ENCODE measurements at places on chromosomes 2 and 18.

DNA sequence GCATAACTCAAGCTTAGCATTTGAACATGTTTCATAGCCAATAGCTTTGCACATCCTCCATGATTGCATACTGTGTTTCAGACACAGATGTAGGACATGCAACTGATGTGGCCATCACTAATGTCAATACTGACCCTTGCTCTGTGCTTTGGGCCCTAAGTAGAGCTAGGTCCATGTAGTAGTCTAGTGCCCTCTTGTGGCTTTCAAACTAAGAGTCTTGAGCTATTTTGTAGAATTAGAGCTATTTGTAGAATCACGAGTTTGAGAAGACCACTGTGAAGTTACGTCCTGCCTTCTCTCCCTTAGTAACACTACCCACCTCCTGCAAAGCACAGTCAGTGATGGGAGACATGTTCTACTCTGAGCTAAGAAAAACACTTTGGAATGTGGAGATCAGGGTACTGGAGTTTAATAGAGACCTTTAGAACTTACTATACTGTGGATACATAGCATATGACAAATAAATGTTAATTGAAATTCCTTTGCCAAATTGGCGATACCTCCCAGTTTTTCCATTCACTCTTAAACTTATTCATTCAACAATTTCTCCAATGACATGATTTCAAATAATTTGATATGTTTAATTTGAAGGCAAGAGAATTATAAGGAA is 306.5 kb upstream of the TNP1 start:
- DNase-seq, result no peak

GRCh38 chr2:129233751-129234406 is 745.6 kb upstream of the RAB6C start:
- no peak for DNase-seq

DNA sequence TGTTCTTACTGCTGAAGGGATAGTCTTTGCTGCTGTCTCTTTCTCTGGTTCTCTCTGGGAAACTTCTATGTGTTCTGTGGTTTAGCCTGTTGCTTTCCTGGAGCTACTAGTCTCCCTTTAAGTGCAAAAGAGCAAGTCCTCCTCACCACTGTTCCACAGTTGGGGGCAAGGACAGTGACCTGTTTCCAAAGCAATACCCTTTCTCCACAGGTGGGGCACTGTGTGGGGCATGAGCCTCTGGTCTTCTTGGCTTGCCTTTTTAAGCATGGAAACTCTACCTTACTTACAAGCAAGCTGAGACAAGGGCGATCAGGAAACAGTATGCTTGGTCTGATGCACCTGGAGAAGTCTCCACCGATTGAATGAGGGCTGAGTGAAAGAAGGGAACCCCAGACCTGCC is 156.7 kb downstream of the CPS1 start:
- no peak for DNase-seq

DNA sequence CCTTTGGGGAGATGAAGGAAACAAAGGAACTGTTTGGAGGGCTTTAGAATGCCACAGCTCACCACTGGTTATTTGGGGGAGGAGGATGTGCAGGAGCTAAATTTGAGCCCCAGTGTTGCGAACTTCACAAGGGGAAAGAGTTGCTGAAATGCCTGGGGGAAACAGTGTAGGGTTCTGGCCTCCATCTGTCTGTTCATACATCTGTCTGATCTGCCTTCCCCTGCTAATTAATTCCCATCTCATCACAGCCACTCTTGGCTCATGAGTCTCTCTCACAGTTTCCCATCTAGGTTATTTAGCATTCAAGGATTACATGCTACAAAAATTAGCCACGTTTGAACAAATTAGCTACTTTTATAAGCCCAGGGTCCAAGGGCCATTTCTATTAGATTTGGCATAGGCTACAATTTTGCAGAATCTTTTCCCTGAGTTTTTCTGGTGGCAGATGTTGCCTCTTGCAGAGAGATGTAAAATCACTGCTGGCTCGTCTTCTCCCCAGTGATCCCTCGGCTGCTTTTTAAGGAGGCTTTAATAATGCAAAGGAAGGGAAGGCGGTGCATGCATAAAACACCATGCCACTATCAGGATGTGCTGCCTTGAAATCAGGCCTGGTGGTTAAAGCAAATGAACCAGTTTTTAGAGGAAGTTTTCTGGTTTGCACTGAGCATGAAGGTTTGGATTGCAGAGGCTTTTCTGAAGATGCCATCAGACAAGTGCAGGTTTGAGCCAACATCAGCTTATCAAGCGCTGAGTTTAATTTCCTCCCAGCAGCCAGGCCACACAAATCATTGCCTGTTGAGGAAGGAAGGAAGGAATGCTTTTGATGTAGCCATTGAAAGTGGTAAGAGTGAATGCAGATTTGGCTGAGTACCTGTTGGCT is 35.0 kb downstream of the ADD2 start:
- no peak for DNase-seq

DNA sequence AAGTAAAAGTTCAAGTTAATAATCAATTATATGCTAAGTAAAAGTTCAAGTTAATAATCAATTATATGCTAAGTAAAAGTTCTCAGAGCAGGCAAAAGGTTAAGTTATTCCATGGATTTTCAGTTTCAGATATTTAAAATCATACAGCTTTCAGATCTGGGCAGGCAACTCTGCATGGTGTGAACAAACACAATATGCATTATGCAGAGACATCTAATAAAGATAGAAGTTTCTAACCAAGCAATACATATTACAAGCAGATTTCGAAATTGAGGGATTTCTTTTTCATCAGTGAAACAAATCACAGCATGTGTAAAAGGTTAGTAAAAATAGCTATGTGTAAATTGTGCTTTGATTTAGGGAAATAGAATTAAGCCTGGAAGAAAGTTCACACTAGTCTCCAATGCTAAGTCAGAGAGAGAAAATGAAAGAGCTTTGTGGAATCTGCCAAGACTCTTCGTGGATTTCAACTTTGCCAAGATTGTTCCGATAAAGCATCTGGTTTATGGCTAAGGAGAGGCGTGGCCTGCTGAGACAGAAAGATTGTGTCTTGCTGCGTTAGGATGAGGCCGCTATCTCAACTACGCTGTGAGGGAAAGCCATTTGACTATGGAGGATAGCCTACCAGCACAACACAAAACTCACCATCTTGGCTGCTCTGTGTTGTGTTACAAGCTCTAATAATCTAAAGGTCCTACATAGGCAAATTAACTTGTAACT is 60.1 kb upstream of the SLC16A14 start:
- no peak for DNase-seq

GRCh38 chr2:290090-290722 is 2.3 kb upstream of the ALKAL2 start:
- DNase-seq, result no peak

GRCh38 chr2:4684921-4685320 is 981.5 kb downstream of the DCDC2C start:
- DNase-seq, result no peak

DNA sequence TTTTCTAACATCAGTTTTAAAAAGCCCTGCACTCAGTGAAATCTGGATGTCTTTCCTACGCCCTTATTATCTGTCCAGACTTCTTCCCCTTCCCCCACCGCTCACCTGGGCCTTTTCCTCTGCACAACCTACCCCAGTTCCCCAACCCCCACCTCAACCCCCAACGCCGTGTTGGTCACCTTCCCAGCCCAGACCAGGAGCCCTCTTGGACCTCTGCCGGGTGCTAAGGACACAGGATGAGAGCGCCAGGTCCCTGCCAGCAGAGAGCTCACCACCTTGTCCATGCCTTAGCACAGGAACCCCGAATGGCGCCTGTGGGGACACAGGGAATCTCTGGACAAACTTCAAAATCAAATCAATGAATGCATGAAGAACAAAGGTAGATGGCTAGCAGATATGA is 966 bp upstream of the RBM43 start:
- no peak for DNase-seq

DNA sequence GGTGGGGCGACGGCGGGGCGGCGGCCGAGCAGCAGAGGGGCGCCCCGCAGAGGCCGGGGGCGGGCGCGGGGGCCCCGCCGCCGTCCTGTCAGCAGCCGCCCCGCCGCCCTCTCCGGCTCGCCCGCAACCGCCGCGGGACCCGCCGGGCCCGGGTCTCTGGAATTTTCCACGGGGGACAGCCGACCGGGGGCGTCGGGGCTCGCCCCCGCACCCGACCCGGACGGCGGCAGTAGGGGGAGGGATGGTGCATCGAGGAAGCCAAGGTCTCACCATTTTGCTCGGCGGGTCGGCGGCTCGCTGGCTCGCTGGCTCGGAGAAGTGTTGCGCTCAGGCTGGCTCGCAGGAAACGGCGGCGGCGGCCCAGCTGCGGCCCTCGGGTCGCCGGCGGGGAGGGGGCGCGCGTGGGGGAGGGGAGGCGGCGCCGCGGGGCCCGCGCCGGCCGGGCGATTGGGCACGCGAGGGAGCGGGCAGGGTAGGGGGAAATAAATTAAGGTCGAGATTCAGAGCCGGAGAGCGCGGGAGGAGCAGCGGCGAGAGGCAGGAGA is 405 bp downstream of the PPP3R1 start:
- peak; percentile 32 for DNase-seq
